Activated CD4-positive, alpha-beta memory T cell treated with anti-CD3 and anti-CD28 coated beads for 36 hours (primary cell): ENCODE measurements at places on chromosomes 3 and 15.

GRCh38 chr3:178439504-178439903, 96.7 kb upstream of the KCNMB2 start:
- no peak overlapping the region for H3K4me3 ChIP-seq
- H3K36me3 ChIP-seq, result no peaks in the 10 kb centered on the region
- no peak overlapping the region for H3K27ac ChIP-seq
- H3K27me3 ChIP-seq, result no peaks in the 10 kb centered on the region

DNA sequence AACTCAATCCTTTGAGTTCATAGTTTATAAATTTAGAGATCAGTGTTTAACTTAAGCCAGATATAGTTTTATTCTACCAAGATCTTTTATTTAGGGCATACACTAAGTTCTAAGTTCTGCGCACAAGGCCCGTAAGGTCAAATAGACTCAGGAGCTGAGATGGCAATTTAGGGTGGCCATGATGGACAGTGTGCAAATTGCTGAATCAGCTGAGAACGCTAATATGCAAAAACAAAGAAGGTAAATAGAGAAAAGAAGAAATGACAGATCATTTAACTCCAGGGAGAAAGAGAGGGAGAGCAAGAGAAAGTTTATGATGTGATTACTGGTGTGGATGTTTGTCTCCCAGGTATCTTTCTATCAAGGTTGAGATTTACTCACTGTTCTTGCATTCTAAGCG, 678.5 kb downstream of the OTOL1 start:
- no peak overlapping the region for H3K27ac ChIP-seq
- H3K27me3 ChIP-seq, result no peaks in the 10 kb centered on the region
- H3K36me3 ChIP-seq, result no peaks in the 10 kb centered on the region
- H3K4me1 ChIP-seq, result no peaks in the 10 kb centered on the region

- H3K4me3 ChIP-seq, result peak overlapping the region; percentile 39
- H3K27me3 ChIP-seq, result no peaks in the 10 kb centered on the region
- peaks cover 88% of the 10 kb centered on the region for H3K4me1 ChIP-seq
Measured at GRCh38 chr3:172513488-172513887, 9.7 kb downstream of the TNFSF10 start.

- peak overlapping the region; percentile 30 for H3K4me3 ChIP-seq
- H3K4me1 ChIP-seq, result no peaks in the 10 kb centered on the region
- H3K27me3 ChIP-seq, result peaks cover 38% of the 10 kb centered on the region
- DNase-seq, result peak; percentile 15
- no peaks in the 10 kb centered on the region for H3K36me3 ChIP-seq
Measured at GRCh38 chr15:55587321-55588069, 650 bp downstream of the PYGO1 start.

GRCh38 chr3:197525706-197526105, 30.1 kb downstream of the BDH1 start:
- no peak overlapping the region for H3K4me3 ChIP-seq
- no peaks in the 10 kb centered on the region for H3K27me3 ChIP-seq
- no peaks in the 10 kb centered on the region for H3K4me1 ChIP-seq
- DNase-seq, result no peak
- peaks cover 35% of the 10 kb centered on the region for H3K36me3 ChIP-seq
